ENCODE measurements at places on chromosomes 7 and 10. TPM values are rescaled to one million over a fixed set of nuclear protein-coding genes. Genes with fewer than 3 reads are reported as not detected.
A peak's percentile ranks its signal among the peaks of the same experiment; 100 is the strongest.

GRCh38 chr7:110296321-110296720, 794.6 kb upstream of the LRRN3 start:
- H3K27ac ChIP-seq = no peak overlapping the region
- no peaks in the 10 kb centered on the region for H3K4me1 ChIP-seq
- no peaks in the 10 kb centered on the region for H3K36me3 ChIP-seq
- DNase-seq = no peak
- H3K4me3 ChIP-seq = no peak overlapping the region

DNA sequence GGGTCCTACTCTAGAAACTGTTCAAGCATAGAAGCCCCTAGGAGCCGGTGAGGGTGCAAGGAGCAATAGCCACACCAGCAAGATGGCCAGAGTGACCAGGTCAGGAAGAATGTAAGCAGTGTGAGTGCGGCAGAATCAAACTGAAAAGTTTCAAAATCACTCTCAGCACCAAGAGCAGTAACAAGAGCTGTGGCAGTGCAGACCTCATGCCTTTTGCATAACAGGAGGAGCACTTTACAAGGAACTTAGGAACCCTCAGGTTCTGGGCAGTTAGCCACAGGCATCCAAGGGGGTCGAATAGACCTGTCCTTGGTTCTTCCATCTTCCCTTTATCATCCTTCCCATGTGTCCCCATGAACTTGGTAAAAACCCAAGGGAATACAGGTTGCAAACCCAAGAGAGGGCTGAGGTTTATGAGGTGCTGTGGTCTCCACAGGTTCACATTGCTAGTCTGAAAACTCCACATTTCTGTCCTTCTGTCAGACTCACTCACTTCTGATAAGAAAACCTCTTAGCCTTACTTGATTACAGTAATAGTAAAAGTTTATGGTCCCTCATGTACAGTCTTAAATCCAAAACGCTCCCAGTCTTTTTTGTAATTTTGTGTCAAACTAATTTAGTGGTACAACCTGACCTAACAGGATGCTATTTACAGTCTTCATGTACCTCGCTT, 78.4 kb downstream of the PON1 start:
- no peaks in the 10 kb centered on the region for H3K4me1 ChIP-seq
- H3K36me3 ChIP-seq = no peaks in the 10 kb centered on the region
- H3K27ac ChIP-seq = no peak overlapping the region
- H3K4me3 ChIP-seq = no peak overlapping the region
- H3K27me3 ChIP-seq = no peaks in the 10 kb centered on the region
- DNase-seq = no peak

DNA sequence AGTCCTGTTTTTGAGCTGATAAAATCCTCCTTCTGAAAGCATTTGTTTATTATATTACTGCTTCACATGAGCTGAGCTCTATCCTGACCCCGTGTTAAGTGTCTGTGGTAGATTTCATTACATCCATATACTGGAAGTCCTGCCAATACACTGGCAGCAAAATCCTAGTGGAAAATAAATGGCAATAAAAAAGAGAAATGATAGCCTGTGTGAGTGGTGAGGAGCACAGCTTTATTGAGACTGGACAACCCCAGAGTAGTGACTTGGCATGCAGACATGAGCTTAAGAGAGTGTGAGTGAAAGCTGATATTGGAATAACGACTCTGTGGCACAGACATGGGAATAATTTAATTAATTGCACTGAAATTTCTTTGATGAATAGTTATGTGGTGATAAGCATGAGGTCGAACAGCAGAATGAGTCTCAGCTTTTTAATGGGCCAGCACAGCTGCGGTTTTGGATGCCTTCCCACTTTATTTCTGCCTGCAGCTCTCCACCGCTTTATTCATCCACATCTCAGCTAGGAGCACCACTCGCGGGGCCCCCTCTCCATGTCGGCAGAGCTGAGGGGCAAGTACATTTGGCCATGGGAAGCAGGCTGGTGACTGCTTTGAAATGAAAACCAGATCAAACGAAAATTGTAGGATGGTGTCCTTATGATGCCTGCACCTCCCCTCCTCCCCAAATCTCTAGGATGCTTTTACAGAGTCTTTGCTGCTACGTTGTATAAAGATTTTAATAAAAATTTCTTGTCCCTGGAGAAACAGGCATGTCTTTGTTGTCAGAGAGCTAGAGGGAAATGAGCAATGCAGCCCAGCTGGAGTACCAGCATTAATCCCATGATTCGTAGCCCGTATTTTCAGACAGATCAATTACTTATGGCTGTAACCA, 494.3 kb downstream of the AUTS2 start:
- no peak for DNase-seq
- no peaks in the 10 kb centered on the region for H3K4me1 ChIP-seq
- H3K27ac ChIP-seq = no peak overlapping the region
- H3K36me3 ChIP-seq = no peaks in the 10 kb centered on the region
- H3K4me3 ChIP-seq = no peak overlapping the region

DNA sequence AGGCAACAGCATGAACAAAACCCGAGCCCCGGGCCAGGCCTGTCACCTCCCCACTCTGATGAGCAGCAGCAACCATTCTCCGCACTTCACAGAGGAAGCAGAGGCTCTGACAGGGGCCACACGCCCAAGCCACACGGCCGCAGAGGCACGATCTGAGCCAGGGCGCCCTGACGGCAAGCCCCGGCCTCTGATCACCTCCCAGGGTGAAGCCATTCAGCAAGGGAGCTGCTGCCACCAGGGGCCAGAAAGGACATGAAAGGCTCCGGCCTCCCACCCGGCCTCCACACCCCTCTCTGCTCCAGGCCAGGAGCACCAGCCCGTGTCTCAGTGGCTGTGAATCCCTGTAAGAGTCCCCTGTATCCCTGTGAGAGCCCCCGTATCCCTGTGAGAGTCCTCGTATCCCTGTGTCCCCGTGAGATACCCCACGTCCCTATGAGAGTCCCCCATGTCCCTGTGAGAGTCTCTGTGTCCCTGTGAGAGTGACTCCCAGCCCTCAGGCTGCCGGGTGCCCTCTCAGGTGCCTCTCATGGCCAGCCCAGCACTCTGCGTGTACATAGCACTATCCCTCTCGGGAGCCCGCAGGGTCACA, 187.8 kb downstream of the MAD1L1 start:
- no peak for DNase-seq
- peaks cover 55% of the 10 kb centered on the region for H3K4me1 ChIP-seq

DNA sequence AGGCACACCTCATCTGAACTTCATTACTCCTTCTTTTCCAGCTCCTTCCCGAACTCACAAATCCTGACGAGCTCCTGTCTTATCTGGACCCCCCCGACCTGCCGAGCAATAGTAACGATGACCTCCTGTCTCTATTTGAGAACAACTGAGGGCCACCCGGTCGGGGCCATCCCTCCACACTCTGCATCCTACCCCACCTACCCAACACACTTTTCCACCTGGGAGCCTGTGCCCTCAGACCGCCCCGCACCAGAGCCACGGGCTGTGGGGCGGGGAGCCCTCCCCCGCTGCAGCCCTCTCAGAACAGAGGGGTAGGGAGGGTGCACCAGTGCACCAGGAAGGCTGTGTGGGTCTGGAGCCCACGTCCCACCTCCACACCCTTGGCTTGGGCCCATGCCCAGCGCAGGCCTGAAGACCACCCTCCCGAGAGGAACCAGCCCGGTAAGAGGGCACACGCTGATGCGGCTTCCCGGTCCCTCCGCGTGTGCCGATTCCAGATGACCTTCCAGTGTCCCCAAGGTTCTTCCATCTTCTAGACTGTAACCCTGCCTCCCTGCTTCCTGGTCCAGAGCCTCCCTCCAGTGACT, 34.6 kb upstream of the PPIF start:
- H3K36me3 ChIP-seq = peaks cover 46% of the 10 kb centered on the region
- peaks cover 14% of the 10 kb centered on the region for H3K4me1 ChIP-seq
- no peak for DNase-seq

DNA sequence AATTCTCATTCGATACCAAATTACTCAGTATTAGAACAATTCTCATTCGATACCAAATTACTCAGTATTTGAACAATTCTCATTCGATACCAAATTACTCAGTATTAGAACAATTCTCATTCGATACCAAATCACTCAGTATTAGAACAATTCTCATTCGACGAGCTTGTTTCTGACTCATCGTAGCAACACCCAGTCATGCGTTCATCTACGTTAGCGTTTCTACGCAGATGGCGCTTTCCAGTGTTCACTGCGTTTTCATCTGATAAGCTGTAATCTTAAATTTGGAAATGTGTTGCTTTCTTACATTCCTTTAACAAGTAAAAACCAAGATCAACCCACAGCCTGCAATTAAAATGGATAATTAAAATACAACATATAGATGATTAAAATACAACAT, 276.3 kb downstream of the ZMYND11 start:
- no peak for DNase-seq
- no peaks in the 10 kb centered on the region for H3K36me3 ChIP-seq
- H3K27ac ChIP-seq = no peak overlapping the region
- H3K4me3 ChIP-seq = no peak overlapping the region

- H3K36me3 ChIP-seq = no peaks in the 10 kb centered on the region
- H3K27me3 ChIP-seq = no peaks in the 10 kb centered on the region
- no peak for DNase-seq
- peaks cover 15% of the 10 kb centered on the region for H3K4me1 ChIP-seq
- no peak overlapping the region for H3K4me3 ChIP-seq
- no peak overlapping the region for H3K27ac ChIP-seq
Measured at GRCh38 chr7:30029696-30030095, 1.5 kb downstream of the PLEKHA8 start.

DNA sequence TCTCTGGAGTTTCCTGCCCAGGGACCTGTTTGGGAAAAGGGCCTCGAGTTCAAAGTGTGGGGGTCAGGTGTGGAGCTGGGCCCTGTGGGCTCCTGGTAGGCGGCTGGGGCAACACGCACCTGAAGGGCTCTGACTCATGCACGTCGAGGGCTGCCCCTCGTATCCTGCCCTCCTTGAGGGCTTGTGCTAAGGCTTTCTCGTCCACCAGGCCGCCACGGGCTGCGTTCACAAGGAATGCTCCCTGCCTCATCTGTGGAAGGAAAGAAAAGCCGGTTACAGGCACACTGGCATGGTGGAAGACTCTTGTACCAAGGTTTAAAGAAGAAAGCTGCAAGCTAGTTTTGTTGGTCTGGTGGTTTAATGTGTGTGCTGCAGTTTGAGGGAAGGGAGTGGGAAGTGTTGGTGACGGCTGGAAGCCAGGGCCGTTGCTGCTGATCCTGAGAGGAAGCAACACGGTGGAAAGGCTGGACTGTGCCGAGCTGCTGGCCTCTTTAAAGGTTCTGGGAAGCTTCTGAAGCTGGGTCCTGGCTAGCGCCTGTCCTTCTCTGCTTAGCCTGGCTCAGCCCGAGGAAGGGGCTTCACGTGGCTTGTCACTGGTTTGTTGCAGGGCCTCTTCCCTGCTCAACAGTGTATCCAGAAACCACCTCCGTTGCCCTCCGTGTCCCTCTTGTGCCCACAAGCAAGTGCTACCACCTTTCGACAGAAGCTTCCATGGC, 52.0 kb downstream of the ZRANB1 start:
- no peak overlapping the region for H3K4me3 ChIP-seq
- peaks cover 82% of the 10 kb centered on the region for H3K36me3 ChIP-seq
- no peaks in the 10 kb centered on the region for H3K4me1 ChIP-seq
- no peaks in the 10 kb centered on the region for H3K27me3 ChIP-seq
- DNase-seq = no peak
- H3K27ac ChIP-seq = no peak overlapping the region

- peaks cover 44% of the 10 kb centered on the region for H3K36me3 ChIP-seq
- no peaks in the 10 kb centered on the region for H3K4me1 ChIP-seq
- H3K27me3 ChIP-seq = no peaks in the 10 kb centered on the region
- DNase-seq = no peak
- H3K27ac ChIP-seq = no peak overlapping the region
- no peak overlapping the region for H3K4me3 ChIP-seq
Measured at GRCh38 chr7:75559976-75560365, 67.9 kb downstream of the SPDYE5 start.

DNA sequence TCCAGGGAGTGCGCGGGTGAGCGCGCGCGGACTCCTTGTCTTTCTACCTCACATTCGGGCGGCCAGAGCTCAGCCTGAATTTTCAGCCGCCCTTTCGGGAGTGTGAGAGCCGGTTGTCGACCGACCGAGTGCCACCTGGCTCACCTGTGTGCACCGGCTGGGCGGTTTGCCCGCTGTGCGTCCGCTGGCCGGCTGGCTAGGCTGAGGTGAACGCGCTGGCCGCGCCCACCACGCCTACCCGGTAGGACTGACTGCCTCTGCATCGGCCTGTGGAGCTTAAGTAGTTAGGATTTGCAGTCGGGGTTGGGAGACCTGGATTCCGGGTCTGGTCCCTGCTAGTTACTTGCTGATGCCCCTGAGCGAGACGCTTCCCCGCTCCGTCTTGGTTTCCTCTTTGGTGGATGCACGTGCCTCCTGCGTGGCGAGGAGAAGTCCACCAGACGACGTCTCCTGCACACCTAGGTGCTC, 553 bp downstream of the TSPAN15 start:
- no peak for DNase-seq
- no peaks in the 10 kb centered on the region for H3K27me3 ChIP-seq
- H3K27ac ChIP-seq = no peak overlapping the region
- peak overlapping the region; percentile 51 for H3K4me3 ChIP-seq

GRCh38 chr7:2100278-2101208, 132.2 kb downstream of the MAD1L1 start:
- peak overlapping the region; percentile 58 for H3K27ac ChIP-seq
- no peaks in the 10 kb centered on the region for H3K27me3 ChIP-seq
- H3K4me3 ChIP-seq = no peak overlapping the region
- DNase-seq = peak; percentile 62
- H3K4me1 ChIP-seq = peaks cover 73% of the 10 kb centered on the region
- H3K36me3 ChIP-seq = no peaks in the 10 kb centered on the region

Gene ERV3-1
- total RNA-seq = 35.1 TPM

Gene UCN3
- not detected for total RNA-seq

Gene WDFY4
- total RNA-seq = 3.5 TPM

Gene CPED1
- total RNA-seq = 0.96 TPM

Gene ABCC2
- 1.3 TPM for total RNA-seq

Gene SAP25
- total RNA-seq = 46.4 TPM
